ENCODE measurements at places on chromosomes 6 and 20. TPM values are rescaled to one million over a fixed set of nuclear protein-coding genes. Genes with fewer than 3 reads are reported as not detected.

ASIP gene
- total RNA-seq: not detected

BACH2 gene
- 2.6 TPM for total RNA-seq

SIRPG gene
- not detected for total RNA-seq

SLC32A1 gene
- total RNA-seq: not detected

FNDC1 gene
- 0.64 TPM for total RNA-seq

CTSZ gene
- 17.5 TPM for total RNA-seq

GRCh38 chr6:119333707-119334295, 15.8 kb downstream of the MAN1A1 start:
- DNase-seq: no peak
- H3K4me3 ChIP-seq: no peak overlapping the region
- H3K27me3 ChIP-seq: peaks cover 13% of the 10 kb centered on the region

- peaks cover 2% of the 10 kb centered on the region for H3K4me1 ChIP-seq
- H3K27ac ChIP-seq: no peak overlapping the region
- H3K36me3 ChIP-seq: no peaks in the 10 kb centered on the region
- DNase-seq: no peak
Measured at GRCh38 chr6:44700422-44700821, 312.9 kb downstream of the CDC5L start.

- DNase-seq: no peak
- H3K4me3 ChIP-seq: no peak overlapping the region
- no peak overlapping the region for H3K27ac ChIP-seq
- no peaks in the 10 kb centered on the region for H3K36me3 ChIP-seq
- peaks cover 22% of the 10 kb centered on the region for H3K4me1 ChIP-seq
Measured at GRCh38 chr6:10219510-10219909, 195.4 kb downstream of the TFAP2A start.

GRCh38 chr6:146999766-147000165, 204.5 kb upstream of the STXBP5 start:
- no peak for DNase-seq
- H3K36me3 ChIP-seq: no peaks in the 10 kb centered on the region
- H3K27ac ChIP-seq: peak overlapping the region; percentile 77
- H3K4me3 ChIP-seq: no peak overlapping the region

DNA sequence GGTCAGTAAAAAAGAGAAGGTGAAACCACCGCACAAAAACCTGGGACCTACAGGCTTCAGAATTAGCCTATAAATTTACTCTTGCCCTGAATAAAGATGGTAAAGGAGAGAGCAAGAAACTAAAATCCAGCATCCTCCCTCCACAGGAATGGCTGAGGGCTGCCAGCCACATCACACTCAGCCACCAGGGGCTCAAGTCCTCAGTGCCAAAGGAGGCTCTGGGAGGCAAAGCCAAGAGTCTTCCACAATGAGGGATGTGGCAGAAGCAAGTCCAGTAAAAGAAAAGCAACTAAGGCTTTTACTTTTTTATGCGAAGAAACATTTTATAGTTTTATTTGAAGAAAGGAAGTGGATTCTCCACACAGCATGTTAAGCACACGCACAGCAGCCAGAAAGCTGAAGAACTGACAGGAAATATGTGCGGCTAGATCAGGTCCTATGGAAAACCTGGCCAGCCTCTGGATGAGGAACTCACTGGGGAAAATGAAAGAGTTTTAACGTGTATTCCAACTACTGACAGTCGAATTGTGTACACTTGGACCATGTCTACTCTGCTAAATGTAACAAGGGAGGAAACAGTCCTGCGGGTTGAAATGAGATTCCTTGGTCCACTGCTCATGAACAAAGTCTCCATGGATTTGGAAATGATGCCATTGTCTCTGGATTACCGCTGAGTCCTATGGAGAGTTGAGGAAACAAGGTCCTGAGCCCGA, 219.4 kb upstream of the SSTR4 start:
- H3K4me3 ChIP-seq: no peak overlapping the region
- H3K27me3 ChIP-seq: no peaks in the 10 kb centered on the region
- no peaks in the 10 kb centered on the region for H3K36me3 ChIP-seq
- H3K4me1 ChIP-seq: peaks cover 29% of the 10 kb centered on the region
- H3K27ac ChIP-seq: no peak overlapping the region

DNA sequence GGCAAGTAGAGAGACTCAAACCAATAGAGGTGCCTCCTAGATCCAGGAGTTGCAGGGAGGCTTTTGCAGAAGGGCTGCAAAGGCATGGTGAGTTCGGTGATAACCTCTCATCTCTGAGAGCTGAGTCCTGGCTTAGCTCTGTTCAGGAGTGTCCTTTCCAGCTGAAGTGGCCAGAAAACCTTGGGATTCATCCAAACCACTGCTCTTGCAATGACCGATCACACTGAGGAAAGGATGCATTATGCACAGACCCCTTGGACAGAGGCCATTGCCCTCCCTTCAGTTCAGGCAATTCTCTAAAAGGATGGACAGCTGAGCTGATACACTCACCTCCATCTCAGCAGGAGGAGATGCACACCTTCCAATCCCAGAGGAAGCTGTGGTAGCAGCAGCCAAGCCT, 158.8 kb upstream of the ENPP5 start:
- H3K4me1 ChIP-seq: peaks cover 6% of the 10 kb centered on the region
- no peaks in the 10 kb centered on the region for H3K36me3 ChIP-seq
- H3K4me3 ChIP-seq: no peak overlapping the region
- DNase-seq: no peak
- H3K27ac ChIP-seq: no peak overlapping the region
- peaks cover 3% of the 10 kb centered on the region for H3K27me3 ChIP-seq

- H3K4me3 ChIP-seq: no peak overlapping the region
- DNase-seq: no peak
- H3K36me3 ChIP-seq: peaks cover 1% of the 10 kb centered on the region
- peaks cover 47% of the 10 kb centered on the region for H3K4me1 ChIP-seq
- no peak overlapping the region for H3K27ac ChIP-seq
Measured at GRCh38 chr6:33766921-33767907, 20.5 kb upstream of the IP6K3 start.

DNA sequence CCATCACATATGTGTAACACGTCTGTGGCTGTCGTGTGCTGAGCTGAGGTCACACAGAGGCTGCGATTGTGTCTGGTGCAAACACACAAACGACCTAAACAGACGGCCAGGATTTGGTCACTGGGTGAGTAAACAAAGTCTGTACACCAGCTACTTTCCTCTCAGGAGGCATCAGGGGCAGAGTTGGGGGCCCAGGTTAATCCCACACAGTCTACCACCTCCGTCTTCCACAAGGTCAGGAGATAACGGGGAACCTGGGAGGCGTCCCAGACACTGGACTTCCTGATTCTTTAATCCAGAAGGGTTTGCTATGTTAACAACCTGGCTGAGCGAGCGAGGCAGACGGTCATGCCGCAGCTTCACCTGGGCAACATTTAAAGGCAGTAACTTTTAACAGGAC, 1.5 kb downstream of the DACT2 start:
- no peak overlapping the region for H3K4me3 ChIP-seq
- DNase-seq: peak; percentile 71
- no peak overlapping the region for H3K27ac ChIP-seq

DNA sequence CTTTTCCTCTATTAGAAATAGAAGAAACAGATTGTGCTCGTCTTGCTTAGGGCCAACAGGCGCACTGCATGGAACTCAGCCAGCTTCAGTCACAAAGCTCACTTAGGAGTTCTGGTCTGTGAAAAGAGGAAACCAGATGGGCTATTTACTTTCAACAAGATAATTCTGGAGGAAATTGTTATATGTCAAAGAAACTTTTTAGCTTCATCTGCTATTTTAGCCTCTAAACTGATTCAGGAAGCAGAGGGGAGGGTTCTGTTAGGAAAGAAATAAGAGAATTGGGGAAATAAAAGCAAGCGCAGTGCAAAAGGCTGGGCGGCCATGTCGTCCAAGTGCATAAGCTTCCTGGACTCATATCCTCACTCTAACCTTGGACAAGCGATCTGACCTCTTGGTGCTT, 21.3 kb downstream of the PRKN start:
- H3K36me3 ChIP-seq: no peaks in the 10 kb centered on the region
- no peak overlapping the region for H3K27ac ChIP-seq
- no peak for DNase-seq
- no peaks in the 10 kb centered on the region for H3K27me3 ChIP-seq
- no peaks in the 10 kb centered on the region for H3K4me1 ChIP-seq

- no peaks in the 10 kb centered on the region for H3K36me3 ChIP-seq
- peak; percentile 73 for DNase-seq
- peaks cover 12% of the 10 kb centered on the region for H3K4me1 ChIP-seq
- peaks cover 6% of the 10 kb centered on the region for H3K27me3 ChIP-seq
- H3K4me3 ChIP-seq: no peak overlapping the region
Measured at GRCh38 chr20:58518896-58519593, 3.8 kb upstream of the APCDD1L start.
